Activated T-helper 9 cell treated with anti-CD3 and anti-CD28 coated beads, Interleukin-2, amount 50 U/mL, for 16 hours (primary cell): ENCODE measurements at places on chromosomes 6 and 20.

- no peak for DNase-seq
Measured at GRCh38 chr20:1391640-1392442, 1.0 kb downstream of the FKBP1A start.

DNA sequence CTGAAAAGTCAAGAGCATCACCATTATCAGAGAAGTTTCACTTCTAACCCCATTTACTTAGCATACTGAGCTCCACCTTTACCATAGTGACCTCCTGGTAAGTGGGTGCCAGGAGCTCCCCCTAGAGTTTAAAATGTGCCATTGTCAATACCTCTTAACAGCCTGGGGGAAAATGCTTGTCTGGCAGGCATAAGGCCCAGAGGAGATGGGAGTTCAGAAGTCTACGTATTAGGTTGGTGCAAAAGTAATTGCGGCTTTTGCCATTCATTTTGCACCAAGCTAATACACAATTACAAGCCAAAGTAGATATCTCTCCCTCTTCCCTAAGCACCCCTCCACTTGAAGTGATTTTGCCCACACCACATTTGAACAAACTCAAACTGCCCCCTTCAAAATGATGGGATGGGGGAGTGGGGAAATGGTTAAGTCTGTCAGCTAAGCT lies 919.0 kb downstream of the KIF16B start:
- DNase-seq: no peak

DNA sequence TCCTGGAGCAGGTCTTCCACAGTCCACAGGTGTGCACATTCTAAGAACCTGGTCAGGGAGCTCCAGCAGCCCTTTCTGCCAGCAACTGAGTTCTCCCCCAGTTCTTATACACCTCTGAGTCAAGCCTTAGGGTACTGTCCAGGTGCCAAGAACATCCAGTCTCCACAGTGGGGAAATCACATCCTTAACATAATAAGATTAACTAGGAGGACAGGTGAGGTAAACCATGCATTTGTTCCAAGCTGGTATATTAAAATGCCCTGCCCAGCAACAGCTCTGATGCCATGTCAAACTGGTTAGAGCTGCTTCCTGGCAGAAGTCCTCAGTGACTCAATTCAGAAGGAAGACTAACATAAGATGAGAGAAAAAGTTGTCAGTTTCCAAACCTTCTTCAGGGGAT lies 303.9 kb upstream of the SGK1 start:
- no peak for DNase-seq

- DNase-seq: no peak
Measured at GRCh38 chr6:13282393-13283069, 45.8 kb downstream of the TBC1D7 start.

DNA sequence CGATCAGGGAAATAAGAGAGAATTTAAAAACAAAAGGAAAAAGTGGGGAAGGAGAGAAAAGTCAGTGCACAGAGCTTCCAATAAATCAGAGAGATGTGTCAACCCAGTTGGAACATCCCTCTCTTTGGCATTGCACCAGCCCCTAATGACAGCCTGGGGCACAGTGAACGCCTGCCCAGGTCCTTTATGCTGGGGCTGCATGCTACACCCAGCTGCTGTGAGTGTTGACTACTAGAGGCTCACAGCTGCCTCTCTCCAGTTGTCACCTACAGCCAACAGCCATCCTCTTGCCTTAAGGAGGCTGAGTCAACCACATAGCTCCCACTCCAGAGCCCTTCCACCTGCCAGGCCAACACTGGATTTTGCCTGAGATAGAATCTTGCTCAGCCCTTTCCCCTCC lies 19.0 kb downstream of the OR2H2 start:
- no peak for DNase-seq

DNA sequence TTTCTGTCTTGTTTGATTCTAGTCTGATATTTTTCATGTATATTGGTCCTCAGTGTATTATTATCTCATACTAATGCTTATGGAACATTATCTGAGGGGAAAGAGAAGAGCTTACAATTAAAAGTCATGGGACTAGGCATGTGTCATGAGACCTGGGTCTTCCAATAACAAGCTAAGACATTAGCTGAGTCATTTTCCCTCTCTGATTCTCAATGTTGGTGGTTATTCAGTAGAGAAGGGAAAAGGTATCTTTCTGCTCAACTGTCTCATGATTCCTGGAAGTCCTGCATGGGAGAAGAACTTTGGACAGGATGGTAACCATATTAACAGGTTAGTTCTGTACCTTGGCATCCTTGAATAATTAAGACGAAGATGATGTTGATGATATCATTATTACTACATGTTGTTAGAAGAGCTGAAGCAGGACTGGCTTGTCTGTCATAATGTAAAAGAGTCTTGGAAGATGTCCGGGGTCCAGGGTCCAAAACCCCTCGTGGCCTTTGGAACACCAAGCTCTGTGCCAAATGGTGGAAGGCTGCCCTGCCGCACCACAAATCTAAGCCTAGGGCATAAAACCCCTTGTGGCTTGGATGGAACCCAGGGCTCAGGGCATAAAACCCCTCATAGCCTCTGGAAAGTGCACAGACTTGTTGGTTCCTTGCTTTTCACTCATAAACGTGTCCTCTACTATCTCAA lies 19.1 kb downstream of the TRIM38 start:
- DNase-seq: no peak

DNA sequence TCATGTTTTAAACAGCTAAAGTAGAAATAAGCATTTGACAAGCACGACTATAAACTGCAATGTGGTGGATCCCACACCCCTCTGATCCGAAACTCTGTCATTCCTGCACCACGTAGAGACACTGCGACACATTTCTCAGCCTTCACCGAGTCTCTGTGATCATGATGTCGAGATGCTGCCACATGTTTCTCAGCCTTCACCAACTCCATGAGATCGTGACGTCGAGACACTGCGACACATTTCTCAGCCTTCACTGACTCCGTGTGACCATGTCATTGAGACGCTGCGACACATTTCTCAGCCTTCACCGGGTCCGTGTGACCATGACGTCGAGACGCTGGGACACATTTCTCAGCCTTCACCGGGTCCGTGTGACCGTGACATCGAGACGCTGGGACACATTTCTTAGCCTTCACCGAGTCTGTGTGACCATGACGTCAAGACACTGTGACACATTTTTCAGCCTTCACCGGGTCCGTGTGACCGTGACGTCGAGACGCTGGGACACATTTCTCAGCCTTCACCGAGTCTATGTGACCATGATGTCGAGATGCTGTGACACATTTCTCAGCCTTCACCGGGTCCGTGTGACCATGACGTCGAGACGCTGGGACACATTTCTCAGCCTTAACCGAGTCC lies 143.0 kb downstream of the TTLL2 start:
- no peak for DNase-seq

GRCh38 chr6:52820198-52820597 lies 16.6 kb upstream of the GSTA1 start:
- DNase-seq: no peak

DNA sequence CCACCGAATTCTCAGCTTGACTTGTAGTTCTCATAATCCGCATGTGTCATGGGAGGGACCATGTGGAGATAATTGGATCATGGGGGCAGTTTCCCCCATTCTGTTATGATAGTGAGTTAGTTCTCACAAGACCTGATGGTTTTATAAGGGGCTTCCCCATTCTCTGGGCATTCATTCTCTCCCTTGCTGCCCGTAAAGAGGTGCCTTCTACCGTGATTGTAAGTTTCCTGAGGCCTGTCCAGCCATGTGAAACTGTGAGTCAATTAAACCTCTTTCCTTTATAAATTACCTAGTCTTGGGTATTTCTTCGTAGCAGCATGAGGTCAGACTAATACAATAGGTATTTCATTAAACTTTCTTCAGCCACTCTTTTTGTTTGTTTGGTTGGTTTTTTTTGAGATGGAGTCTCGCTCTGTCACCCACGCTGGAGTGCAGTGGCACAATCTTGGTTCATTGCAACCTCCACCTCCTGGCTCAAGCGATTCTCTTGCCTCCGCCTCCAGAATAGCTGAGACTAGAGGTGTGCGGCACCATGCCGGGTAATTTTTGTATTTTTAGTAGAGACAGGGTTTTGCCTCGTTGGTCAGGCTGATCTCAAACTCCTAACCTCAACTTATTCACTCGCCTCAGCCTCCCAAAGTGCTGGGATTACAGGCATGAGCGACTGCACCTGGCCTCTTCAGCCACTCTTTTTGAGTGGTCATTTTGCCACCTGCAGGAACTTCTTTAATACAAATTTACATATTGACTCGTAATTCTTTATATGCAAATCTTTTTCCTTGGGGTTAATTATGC lies 36.3 kb downstream of the GSTA2 start:
- DNase-seq: no peak

DNA sequence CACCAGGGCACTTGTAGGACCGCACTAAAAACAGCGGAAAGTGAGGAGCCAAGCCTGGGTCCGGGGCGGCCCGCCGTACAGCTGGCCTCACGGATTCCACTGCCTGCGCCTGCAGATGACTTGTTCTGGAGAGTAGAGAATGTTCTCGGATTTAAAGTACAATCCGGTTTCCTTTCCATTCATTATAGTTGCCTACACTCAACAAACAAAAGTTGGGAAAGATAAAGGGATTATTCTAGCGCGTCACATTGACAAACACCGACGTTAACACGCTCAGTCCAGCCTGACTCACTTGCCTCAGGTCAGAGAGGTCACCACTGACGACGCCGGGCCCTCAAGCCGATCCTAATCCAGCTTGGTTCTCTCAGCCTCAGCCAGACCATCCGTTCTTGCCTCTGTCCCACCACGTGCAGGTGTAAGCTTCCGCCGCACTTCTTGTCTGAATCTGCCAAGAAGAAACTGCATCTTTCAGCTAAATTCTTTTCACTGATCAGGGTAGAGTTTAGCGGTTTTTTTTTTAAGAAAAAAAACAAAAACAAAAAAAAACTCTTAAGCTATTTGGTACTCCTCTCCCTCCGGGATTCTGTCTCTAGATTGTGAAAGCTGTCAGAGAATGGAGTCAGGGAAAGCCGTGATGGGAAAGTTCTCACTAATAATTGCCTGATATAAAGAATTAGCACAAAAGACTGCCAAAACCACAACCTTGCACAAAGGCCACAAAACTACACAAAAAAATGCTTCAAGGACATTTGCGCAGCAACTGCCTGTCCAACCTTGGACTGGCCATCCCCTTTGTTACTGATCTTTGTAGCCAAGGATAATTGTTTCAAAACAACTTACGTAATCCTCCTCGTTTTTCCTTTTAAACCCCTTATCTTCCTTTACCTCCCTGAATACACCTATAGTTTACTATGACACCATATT lies 1.1 kb upstream of the PHF10 start:
- no peak for DNase-seq

DNA sequence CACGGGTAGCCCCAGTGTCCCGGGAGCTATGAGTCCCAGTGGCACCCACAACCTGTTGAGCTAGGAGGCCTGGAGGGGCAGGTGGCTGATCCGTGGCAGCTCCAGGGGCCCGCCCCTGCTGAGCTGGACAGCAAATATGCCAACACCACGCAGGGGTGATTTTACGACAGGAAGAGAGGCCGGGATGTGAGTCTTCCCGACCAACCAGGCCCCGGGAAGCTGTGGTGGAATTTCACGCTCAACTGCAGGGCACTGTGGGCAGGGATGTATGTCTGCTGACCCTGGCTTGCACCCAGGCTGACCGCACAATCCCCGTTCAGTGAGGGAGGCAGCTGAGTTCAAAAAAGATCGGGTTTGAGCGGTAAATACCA lies 183.9 kb downstream of the ERMARD start:
- no peak for DNase-seq

DNA sequence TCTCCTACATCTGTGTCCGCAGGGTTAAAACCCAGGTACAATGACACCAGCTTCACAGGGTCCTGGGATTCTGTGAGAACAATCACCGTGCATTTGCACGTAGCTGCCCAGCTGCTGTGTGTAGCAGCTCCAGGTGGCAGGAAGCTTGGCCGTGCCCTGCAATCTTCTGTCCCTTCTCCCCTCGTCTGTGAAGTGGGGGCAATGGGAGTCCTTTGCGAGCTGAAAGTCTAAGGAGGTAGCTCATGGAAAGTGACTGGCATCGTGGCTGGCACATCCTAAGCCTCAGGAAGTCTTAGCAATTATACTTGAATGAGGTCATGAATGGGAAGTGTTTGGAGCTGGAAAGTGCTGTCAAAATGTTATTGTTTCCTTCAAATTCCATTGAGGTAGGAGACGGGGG lies 137.1 kb downstream of the SMOC2 start:
- no peak for DNase-seq

DNA sequence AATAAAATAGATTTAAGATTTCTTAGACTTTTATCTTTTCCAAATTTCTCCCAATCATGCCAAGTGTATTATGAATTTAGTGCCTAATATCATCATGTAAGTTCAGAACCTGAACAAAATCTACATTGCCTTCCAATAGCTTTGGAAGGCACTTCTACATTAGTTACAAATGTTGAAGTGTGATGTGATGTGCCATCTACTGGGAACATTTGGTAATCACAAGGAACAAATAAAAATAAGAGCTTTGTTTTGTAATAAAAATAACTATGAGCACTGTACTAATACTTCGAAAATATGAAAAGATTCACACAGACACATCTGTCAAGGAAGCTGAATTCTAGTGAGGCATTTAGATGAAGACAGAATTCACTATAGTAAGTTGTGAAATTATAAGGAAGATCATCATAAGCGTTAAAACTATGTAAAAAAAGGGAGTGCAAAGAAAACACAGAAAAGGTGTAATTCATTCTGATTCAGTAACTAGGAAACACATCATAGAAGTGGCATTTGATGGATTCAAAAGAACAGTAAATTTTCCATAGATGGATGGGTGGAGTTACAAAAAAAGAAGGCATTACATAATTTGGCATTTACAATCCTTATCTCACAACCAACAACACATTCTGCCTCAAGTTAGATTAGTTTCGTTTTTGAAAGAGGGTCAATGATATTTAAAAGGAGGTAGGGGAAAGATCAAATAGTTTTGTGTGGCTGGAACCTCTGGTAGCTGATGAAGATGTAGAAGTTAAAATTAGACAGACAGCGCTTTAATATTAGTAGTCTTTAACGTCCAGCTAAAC lies 161.0 kb downstream of the ASCC3 start:
- DNase-seq: no peak

- no peak for DNase-seq
Measured at GRCh38 chr6:109701774-109702173, 10.7 kb downstream of the FIG4 start.

- no peak for DNase-seq
Measured at GRCh38 chr6:115843945-115844344, 216.7 kb downstream of the FRK start.

- DNase-seq: no peak
Measured at GRCh38 chr6:170028629-170029345, 262.1 kb downstream of the DLL1 start.

- no peak for DNase-seq
Measured at GRCh38 chr6:131258010-131258652, 122.9 kb downstream of the AKAP7 start.

- DNase-seq: no peak
Measured at GRCh38 chr6:37272834-37273566, 15.1 kb upstream of the TMEM217 start.

DNA sequence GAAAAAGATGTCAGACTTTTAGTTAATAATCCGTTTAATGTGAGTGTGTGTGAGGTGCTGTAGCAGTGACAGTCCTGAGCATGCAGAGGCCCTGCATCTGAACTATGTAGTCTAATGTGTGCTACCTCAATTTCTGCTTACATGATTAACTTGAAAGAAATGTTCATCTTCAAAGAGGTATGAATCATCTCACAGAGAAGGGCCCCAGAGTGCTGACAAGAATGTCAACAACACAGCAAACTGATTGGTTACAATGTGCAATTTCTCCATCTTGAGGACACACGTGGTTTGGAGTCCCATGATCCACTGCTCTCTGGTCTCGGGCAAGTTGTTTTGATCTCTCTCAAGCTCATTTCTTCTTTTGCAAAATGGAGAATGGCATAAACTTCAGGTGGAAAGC lies 61.7 kb upstream of the EMILIN3 start:
- no peak for DNase-seq
